Karpas-422 (cell line): ENCODE measurements at places on chromosomes 2 and 18.

DNA sequence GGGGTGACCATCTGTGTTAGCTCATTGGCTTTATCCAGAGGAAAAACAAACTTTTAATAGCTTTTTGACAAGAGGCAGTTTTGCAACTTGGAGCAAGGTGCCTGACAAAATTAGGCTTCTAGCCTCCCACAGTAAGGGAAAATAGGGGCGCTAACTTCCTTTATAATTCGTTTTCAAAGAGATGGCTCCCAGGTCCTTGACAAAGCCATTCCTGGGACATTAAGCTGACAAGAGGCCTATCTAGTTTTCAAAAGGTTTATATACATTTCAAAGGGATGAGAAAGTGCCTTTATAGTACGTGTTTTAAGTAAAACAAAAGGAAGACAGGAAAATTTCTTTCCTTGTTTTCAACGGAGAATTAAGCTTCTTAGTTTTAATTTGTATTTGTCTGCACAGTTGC, 159.4 kb upstream of the GCFC2 start:
- no peaks in the 10 kb centered on the region for H3K36me3 ChIP-seq
- no peaks in the 10 kb centered on the region for H3K4me1 ChIP-seq
- DNase-seq: no peak
- no peaks in the 10 kb centered on the region for H3K27me3 ChIP-seq

GRCh38 chr2:226256237-226256636, 543.4 kb downstream of the IRS1 start:
- no peaks in the 10 kb centered on the region for H3K27me3 ChIP-seq
- no peak for DNase-seq
- no peak overlapping the region for H3K4me3 ChIP-seq
- no peak overlapping the region for H3K27ac ChIP-seq
- no peaks in the 10 kb centered on the region for H3K36me3 ChIP-seq

DNA sequence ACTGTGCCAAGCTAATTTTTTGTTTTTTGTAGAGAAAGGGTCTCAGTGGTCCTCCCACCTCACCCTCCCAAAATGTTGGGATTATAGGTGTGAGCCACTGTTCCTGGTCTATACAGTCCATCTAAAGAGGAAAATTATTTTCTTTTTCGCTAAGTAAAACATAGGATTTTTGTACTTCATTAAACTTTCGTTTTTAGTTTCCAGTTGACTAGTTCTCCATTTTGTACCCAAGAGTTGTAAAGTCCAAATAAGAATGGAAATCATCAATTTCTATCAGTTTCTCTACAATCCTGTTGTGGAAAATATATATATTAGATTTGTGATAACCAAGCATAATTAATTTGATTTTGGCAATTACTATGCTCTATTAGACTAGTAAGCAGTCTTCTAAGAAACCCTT, 156.4 kb downstream of the BABAM2 start:
- no peaks in the 10 kb centered on the region for H3K36me3 ChIP-seq
- DNase-seq: no peak
- no peaks in the 10 kb centered on the region for H3K4me1 ChIP-seq
- H3K27ac ChIP-seq: no peak overlapping the region
- no peak overlapping the region for H3K4me3 ChIP-seq

- DNase-seq: no peak
- no peak overlapping the region for H3K27ac ChIP-seq
- no peaks in the 10 kb centered on the region for H3K36me3 ChIP-seq
These were observed 303.1 kb downstream of the SS18 start for GRCh38 chr18:25787276-25787675.
